ENCODE measurements at places on chromosomes 3 and 15. TPM values are rescaled to one million over a fixed set of nuclear protein-coding genes. Genes with fewer than 3 reads are reported as not detected.

- DNase-seq: peak; percentile 19
These were observed 84.6 kb downstream of the HCN4 start for GRCh38 chr15:73284090-73284716.

DNA sequence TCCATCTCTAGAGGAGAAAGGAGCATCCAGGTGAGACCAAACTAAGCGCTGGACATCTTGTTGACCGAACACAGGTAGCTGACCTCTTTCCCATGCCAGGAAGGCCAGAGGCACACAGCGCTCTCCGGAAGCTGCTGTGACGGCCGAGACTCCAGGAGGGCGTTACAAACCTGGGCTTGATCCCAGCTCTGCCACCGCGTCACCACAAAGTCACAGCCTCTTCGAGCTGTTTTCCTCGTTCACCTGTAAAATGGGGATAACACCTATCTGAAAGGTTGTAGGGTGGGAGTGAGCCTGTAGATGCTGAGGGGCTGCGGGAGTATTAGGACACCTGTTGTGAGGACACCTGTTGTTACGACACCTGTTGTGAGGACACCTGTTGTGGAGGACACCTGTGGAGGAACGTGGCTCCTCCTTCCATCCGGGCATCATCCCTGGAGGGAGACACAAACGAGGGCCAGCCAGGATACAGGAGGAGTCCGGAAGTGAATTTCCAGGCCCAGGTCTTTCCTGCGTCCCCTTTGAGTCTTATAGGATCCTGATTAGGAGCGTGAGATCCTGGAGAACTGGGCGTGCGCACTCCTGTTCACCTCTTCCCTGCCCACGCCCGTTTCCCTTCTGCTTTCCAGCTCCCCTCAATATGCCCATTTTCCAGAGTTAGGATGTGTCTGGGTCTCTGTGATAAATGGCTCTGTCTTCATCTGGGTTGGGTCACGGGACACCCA lies 2.3 kb upstream of the MUC4 start:
- DNase-seq: no peak

DNA sequence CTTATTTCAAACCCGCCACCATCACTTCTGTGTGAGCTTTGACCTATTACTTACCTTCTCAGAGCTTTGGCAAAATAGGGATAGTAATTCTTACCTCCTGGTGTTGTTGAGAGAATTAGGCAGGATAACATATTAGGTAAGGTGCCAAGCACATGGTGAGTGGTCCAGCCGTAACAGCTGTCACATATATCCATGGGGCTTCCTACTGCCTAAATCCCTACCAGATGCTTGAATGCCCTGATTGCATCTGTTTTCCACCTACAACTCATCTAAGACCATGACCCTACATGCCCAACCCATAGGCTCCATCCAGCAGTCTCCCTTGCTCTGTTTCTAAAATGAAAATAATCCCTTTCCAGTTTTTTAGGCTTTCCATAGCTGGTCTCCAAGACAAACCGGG lies 162.3 kb upstream of the NR2E3 start:
- DNase-seq: no peak

GRCh38 chr3:131303848-131304247 lies 77.7 kb upstream of the NUDT16 start:
- DNase-seq: no peak

DNA sequence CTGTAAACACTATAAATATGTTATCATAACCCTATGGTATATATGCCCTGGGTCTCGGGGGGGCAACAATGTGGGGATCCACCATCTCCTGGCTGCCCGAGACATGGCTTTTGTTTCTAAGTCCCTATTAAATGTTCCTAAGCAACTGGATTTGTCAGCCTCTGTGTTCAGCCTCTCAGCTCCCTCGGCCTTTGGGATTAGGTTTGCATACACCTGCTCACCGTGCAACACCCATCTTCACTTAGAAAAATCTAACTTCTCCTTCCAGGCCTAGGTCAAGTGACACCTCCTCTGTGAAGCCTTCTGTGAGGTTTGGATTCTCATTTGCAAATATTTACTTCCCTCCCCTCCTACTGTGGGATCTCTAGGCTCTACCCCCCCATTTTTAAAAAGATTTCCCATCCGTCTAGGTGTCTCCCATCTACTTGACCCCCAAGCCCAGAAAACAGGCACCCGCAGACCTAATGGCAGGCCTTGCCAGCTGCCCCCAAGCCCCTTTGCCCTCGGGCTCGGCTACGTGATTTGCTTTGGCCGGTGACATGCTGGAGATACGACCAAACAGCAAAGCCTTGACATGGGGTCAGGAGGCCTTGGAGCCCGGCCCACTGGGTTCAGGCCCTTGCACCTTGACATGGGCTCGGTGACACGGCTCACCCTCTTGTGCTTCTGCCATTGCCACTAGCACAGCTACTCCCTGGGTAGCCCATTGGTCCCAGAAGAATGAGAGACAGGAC lies 66.0 kb upstream of the BLM start:
- no peak for DNase-seq

- DNase-seq: no peak
These were observed 221.5 kb upstream of the BHLHE40 start for GRCh38 chr3:4757575-4758248.

GRCh38 chr3:22606938-22607337 lies 596.2 kb upstream of the UBE2E2 start:
- no peak for DNase-seq

GRCh38 chr3:129702934-129703712 lies 96.6 kb upstream of the PLXND1 start:
- no peak for DNase-seq

The FMN1 gene
- 0.36 TPM for total RNA-seq

The CPLX3 gene
- not detected for total RNA-seq

All from A172 (cell line).